ENCODE measurements at places on chromosomes 4 and X. TPM values are rescaled to one million over a fixed set of nuclear protein-coding genes. Genes with fewer than 3 reads are reported as not detected.

The IL13RA2 gene
- 0.83 TPM for total RNA-seq

The HMGB3 gene
- total RNA-seq: 17.2 TPM

The UBE2D3 gene
- 316 TPM for total RNA-seq

The TACC3 gene
- total RNA-seq: 8.3 TPM

The CFI gene
- 21.3 TPM for total RNA-seq

DNA sequence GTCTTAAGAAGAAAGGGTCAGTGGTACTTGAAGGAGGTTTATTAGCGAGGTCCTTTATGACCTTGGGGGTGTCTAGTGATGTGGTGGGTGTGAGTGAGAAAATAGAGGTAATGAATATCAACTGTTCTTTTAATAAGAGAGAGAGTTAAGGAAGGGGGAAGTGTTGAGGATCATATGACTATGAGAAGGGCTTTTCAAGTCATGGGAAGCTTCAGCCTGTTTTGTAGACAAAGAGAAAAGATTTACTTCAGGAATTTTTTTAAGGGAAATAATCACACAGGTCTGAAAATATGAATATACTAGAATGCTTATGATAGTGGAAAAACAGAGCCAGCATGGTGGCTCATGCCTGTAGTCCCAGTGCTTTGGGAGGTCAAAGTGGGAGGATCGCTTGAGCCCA lies 41.3 kb upstream of the MTMR1 start:
- no peak for DNase-seq

Data from ureter (tissue), 1 donor.